ENCODE measurements at places on chromosomes 1 and 21.

GRCh38 chr1:234525099-234525799 lies 46.3 kb upstream of the TARBP1 start:
- DNase-seq = no peak

GRCh38 chr1:17849216-17849615 lies 94.1 kb downstream of the ACTL8 start:
- DNase-seq = no peak

- DNase-seq = no peak
Observed at GRCh38 chr21:29151931-29152330, 21.5 kb downstream of the MAP3K7CL start.

DNA sequence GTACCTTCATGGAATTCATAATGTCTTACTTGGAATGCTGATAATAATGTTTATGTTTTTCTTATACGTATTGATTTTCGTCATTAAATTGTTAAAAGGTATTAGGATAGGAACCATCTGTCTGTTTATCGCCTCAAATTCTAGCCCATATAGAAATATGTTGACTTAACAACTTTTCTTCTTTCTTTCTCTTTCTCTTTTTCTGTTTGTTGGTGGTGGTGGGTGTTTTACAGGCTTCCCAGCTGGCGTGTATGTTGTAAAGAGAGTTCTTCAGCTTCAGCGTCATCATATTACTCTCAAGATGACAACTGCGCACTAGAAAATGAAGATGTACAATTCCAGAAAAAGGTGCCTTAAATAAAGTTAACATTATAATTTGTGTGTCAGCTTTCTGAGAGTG lies 18.3 kb downstream of the SUCO start:
- no peak for DNase-seq

DNA sequence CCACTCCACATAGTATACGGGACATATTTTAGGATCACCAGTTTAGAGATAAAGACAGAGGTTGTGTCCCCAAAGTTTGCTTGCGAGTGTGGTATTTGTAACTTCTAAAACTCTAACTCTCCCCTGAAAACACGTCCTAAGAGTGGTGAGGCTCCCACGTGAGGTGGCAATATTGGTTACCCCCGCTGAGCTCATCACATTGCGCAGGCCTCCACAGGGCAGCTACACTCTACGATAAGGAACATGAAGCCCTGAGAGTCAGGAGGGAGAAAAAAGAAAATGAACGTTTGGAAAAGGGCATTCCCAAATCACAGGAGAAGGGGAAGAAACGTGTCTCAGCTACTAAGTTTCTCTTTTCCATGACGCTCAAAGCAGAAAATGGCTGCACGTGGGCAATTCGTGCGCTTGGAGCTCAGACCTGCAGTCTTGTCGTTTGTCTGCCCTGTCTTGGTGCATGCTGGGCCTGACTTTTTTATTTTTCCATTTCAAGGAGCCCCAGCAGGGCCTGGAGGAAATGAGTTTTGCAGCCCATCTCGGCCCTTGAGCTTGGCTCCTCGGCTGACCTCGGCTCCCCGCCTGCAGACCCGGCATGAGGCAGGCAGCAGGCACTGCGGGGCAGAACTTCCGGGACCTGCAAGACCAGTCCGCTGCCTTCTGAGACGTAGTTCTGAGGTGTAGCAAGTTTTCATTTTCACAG lies 25.7 kb downstream of the ERG start:
- DNase-seq = no peak

DNA sequence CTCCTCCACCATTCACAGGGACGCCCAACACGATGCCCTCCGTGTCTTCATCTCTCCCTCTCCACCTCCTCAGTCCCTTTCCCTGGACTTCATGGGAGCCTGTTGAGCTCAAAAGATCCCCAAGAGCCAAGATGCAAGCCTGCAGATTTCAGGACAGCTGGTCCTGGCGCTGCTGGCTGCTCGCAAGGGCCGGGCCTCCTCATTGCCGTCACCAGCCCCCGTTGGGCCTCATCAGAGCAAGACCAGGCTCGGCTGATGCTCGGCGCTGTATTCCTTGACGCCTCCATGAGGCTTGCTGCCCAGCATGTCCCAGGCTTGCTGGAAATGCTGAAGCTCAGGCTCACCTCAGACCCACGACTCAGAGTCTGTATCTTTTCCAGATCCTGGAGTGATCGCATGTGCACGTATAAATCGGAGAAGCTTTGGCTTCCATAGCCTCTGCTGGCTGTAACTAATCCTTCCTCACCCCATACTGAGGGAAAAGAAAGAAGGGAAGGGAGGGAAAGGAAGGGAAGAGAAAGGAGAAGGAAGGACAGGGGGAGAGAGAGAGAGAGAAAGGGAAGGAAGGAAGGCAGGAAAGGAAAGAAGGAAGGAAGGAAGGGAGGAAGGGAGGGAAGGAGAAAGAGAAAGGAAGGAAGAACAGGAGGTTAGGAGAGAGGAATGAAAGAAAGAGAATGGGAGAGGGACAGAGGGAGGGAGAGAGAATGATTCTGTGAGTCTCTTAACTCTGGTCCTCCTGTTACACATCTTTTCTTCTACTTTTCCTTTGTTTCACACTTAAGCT lies 94.6 kb downstream of the KCNJ15 start:
- no peak for DNase-seq

DNA sequence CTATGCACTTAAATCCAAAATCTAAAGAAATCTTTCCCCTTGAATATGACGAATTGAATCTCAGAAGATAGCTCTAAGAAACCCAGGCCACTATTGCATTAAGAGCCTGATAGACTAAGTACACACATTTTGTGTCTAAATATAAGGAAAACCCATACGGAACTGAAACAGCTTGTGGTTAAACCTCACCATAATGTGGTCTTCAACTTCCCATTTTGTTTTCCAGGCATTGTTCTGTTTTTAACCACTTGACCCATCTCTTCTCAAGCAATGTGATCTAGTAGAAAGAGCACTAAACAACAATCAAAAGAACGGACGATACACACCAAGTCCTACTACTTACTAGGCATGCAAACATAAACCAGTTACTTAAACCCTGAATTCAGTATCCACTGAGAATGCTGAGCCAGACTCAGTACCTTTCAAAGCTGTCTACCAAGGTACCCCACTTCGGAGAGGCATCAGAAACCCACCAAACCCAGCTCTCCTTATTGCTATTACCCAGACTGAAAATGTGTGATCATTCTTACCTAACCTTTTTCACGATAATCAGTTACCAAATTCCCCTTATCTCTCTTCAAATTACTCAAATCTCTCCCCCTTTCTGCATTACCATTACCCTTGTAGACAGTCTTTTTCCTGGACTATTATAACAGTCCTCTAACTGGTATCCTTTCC lies 12.8 kb downstream of the OTUD7B start:
- no peak for DNase-seq

GRCh38 chr1:223780318-223780717 lies 65.4 kb downstream of the TP53BP2 start:
- no peak for DNase-seq

DNA sequence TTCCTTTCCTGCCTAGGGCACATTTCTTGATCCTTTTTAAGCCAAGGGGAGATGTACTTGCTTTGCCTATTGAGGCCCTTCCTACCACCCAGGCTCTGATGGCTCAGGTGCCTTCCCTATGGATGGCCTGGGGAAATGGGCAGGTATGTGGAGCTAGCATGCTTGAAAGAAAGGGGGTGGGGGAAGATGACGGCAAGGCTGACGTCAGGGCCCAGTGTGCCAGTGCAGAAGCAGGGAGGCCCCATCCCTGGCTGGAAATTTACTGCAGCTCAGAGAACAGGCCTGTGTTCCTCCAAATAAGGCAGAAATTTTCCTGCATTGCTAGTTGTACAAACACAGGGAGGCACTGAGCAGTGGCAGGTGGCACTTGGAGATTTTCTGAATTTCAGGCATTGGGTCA lies 453.2 kb upstream of the VAMP3 start:
- DNase-seq = no peak

DNA sequence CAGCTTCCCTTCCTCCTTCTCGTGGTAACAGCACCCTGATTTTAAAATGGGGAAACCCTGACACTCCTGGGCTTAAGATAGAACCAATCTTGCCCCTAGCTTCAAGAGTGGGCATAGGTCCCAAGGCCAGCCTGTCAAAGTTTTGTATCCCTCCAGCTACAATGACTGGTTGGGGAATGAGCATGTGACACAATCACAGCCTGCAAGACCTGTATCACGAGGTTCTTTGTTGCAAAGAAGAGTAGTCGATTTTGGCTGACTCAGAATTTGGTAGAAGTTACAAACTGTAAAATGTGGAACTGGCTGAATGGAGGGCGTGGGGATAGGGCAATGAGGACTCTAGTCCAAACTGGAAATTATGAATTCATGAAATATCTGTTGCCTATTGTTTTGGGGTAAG lies 18.7 kb downstream of the CTSK start:
- DNase-seq = no peak

DNA sequence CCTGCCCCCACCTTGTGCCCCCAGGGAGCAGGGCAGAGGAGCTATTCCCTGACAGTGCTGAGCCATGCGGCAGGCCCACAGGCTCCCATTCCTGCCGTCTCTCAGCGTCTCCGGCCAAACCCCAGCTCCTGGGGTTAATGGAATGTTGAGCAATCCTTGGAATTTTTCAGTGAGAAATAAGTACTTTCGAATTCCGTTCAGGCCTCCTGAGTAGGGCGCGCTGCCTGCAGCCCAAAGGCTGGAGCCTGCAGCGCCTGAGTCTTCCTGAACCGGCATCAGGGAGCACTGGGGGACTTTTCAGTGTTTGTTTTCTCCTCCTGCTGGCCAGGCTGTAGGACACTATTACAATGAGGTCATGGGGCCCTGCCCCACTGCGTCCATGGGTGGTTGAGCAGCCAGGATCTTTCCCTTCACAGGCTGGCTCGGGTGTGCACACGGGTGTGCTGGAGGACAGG lies 33.3 kb upstream of the CSF1 start:
- no peak for DNase-seq

DNA sequence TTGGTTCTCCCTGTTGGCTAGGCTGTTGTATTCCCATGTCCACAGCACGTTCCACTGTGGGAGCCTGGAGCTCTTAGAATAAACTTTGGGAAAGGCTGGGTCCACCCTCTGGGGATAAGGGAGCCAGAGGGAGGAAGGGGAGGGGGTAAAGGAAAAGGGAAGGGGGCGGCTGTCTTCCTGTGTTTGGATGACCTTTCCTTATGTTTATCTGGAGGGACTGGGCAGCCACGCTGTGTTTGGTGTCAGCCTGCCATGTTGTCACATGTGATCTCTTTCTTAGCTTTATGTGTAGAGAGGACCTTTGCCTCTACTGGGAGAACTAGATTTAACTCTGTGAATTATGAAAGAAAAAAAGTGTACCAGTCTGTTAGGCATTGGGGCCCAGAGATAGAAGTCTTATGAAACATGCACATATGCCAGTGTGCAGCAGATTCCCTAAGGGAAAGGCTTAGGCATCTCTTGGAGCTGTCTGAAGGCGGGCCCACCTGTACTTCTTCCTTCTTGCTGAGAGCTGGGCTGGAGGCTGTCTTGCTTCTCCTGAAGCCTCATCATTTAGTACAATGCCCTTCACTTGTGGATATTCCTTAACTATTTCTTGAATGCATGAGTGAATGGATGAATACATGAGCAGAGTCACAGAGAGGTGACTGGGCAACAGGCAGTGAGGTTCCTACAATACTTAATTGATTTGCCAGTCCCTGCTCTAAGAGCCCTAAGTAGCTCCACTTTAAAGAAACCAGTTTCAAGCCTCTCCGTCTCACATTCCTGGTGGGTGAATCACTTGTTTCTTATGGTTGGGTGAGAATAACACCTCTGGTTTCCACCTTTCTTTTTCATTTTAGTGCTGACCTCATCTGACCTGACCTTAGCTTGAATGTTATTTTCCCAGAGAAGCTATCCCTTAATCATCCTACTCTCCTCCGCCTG lies 62.5 kb upstream of the ARHGAP29 start:
- no peak for DNase-seq

DNA sequence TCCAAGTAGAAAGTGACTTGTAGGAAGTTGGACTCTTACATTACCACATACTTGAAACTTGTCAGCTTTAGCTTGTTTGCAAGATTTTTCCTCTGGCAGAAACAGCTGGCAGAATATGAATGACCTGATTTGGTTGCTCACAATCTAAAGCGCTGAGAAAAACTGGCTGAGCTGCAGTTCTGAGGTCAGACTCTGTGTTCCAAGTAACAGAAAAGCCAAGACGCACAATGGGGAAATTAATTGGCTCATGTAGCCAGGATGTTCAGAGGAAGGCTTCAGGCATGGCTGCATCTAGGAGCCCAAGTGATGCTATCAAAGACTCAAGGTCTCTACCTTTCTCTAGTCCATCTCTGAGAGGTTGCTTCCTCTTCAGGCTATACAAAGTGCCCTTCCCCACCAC lies 27.0 kb downstream of the ALPL start:
- DNase-seq = no peak

GRCh38 chr1:28401760-28402159 lies 32.2 kb downstream of the PHACTR4 start:
- DNase-seq = no peak

- no peak for DNase-seq
Observed at GRCh38 chr1:163203561-163203960, 845 bp upstream of the RGS5 start.

DNA sequence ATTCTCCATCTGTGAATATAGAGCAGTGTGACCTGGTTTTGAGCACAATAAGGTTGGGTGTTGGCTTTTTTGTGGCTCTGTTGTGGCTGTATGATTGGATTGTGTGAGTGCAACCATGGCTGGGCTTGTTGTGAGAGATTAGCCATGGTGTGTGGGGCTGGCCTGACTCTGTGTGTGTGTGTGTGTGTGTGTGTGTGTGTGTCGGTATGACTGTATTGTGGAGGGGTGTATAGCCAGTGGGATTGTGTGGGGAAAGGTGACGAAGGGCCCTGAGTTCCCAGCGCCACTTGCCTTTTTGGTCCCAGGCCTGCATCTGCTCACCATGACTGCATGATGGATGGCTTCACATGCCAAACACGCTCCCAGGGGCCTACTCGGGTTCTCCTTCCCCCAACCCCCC lies 5.9 kb upstream of the SLC6A9 start:
- no peak for DNase-seq

DNA sequence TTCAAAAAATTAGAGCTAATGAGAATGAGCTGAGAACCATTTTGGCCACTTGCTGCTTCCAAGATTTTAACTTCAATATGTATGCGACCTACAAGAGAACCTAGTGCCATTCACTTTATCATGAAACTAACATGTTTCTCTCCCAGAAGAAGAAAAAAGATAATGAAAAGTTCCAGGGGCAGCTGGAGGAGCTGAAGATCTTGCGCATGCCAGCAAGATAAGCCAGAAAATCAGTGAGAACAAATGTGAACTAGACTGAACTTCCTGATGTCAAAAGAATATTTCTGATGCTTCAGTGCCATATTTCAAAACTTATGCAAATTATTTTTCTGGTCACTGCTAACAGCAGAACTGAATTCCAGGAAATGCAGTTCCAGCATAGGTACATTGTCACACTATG lies 1265.1 kb downstream of the BRINP3 start:
- no peak for DNase-seq

- DNase-seq = no peak
Observed at GRCh38 chr1:65009176-65009575, 42.8 kb upstream of the JAK1 start.

- no peak for DNase-seq
Observed at GRCh38 chr1:153567621-153568366, 2.1 kb upstream of the S100A2 start.
